Effector CD4-positive, alpha-beta T cell (primary cell): ENCODE measurements at places on chromosomes 5 and 9.

DNA sequence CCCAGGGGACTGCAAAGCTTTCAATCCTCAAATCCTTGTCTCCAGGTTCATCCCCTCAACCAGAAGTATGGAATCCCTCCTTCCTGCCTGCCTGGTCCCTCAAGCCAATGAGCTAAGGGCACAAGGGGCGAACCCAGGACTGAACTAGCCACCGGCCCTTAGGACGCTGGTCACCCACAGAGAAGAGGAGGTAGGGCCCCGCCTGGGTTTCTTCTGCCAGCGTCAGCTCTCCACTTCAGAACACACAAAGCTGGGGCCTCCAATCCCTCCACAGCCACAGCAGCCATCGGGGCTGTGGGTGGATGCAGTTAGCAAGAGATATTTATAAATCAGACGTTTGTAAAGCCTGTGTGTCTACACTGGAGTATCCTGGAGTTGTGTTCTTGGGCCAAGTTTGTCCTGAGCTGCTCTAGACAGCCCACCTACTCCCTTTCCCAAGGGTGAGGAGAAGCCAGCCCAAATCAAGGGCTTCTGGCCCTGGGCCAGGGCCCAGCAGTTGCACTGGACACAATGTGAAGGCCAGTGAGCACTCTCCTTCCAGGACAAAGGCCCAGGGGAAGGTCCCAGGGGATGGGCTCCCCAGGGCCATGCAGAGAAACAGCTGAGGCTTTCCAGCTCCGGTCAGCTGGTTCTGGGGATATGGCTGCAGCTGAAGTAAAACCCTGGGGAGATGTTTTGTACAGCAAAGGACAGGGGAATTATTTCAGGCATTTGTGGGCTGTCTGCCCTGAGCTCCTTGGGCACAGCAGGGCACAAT lies 18.9 kb downstream of the AMBP start:
- no peak for DNase-seq

DNA sequence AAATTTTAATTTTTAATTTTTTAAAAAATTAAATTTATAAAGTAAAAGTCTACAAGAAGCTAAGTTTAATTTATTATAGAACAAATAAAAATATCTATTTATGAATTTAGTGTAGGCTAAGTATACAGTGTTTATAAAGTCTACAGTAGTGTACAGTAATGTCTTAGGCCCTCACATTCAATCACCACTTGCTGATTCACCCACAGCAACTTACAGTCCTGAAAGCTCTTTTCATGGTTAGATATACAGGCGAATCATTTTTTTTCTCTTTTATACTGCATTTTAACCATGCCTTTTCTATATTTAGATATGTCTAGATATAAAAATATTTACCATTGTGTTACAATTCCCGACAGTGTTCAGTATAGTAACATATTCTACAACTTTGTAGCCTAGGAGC lies 55.9 kb downstream of the PCSK1 start:
- no peak for DNase-seq

GRCh38 chr5:15009420-15009819 lies 137.8 kb upstream of the ANKH start:
- no peak for DNase-seq

- no peak for DNase-seq
Measured at GRCh38 chr9:133758228-133758627, 20.1 kb upstream of the SARDH start.

- no peak for DNase-seq
Measured at GRCh38 chr5:176797456-176798050, 12.8 kb upstream of the UNC5A start.

DNA sequence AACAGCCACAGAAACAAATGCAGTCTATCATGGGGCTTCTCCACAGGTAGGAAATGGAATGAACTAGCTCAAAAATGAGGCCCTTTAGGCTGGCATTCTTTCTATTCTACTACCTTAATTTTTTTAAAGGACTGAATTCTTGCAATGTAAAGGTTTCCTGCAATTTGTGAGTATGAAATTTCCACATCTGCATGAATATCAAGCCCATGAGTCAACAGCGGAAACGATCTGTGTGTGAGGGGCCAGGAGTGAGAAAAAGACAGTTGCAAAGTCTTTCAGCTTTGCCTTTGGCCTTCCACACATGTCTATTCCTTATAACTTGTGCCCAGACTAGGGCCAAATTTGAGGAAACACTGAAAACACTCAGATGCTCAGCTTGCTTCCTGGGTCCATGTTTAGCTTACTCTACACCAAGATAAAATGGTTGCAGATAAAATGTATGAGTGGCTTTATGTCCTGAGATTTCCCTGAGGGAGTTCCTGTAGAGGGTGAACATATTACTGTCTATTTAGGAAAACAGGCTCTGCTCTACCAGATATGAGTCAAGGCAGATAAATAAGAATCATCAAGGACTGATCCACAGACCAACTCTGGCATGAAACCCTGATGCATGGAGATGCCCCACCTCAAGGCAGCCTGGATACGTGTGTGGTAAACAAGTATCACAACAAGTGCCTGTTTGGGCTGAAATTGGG lies 46.5 kb downstream of the RETREG1 start:
- no peak for DNase-seq

- no peak for DNase-seq
Measured at GRCh38 chr5:68661237-68661636, 432.6 kb upstream of the SLC30A5 start.

DNA sequence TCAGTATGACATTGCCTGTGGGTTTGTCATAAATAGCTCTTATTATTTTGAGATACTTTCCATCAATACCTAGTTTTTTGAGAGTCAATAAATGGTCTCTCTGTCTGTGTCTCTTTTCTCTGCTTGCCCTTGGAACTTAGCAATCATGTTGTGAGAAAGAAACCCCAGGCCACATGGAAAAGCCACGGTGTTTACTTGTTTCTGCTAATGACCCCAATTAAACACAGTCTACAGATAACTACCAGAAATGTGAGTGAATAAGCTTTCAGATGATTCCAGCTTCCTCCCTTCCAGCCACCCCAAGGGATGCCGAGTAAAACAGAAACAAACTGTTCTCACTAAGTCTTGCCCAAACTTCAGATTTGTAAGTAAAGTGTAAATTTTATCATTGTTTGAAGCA lies 584.9 kb downstream of the MAT2B start:
- no peak for DNase-seq

DNA sequence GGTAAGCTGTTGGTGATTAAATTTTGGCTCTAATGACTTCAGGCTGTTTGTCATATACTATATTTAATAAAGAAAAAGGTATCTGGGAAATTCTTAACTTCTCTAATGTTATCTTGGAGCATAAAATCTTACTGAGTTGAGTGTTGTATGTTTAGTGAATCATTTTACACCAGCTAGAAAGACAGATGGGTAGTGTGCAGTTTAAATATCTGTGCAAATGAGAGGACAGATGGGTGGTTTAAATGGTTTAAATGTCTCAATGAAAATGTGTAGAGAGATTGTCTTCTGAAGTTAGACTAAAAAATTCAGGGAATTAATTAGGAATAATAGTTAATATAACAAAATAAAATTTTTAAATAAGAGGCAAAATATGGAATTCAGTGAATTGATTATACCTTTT lies 114.5 kb downstream of the FER start:
- no peak for DNase-seq

DNA sequence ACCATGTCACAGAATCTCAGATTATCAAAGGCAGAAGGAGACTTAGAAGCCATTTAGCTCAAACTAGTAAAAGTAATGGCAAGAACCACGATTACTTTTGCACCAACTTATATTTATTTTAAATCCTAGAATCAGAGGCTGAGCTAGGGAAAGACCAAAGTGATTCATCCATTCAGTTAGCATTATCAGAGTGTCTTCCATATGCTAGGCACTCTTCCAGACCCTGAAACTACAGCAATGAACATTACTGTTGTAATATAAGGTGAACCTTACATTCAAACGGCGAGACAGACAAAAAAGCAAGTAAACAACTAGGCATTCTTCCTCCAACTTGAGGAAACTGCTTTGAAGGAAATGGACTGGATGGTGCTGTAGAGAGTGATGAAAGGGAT lies 7.9 kb downstream of the PDE6A start:
- no peak for DNase-seq

DNA sequence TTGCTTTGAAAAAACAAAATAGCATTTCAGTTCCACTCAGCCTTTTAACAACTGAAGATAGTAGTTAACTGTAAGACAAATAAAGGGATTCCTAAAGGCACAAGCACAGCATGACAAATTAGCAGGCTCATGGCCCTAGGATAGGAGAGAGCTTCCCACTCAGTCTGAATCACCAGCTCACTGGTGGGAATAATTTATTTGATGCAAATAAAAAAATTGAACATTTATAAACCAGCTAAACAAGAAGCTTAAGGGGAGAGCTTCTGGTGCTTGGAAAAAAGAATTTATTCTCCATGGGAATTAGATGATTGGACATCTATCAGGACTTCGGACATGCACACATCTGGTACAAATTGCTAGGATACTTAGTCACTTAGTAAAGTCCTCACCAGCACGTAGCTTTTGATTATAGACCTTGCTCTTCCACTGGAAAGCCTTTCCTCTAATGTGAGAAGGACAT lies 294.1 kb upstream of the TNC start:
- no peak for DNase-seq

DNA sequence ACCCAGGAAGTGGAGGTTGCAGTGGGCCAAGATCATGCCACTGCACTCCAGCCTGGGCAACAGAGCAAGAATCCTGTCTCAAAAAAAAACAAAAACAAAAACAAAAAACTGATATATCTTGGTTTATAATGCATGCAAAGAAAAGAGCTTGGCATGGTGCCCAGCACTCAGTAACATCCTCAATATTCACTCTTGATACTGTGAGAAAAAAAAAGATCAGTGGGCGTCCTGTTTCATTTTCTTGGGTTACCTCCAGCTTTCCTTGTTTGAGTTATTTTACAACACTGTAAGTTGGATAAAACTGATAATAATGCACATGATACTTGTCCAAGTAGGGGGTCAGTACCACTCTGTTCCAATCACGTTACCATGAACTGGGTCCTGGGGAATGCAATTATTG lies 7.8 kb downstream of the PHYHD1 start:
- DNase-seq, result no peak

- DNase-seq, result no peak
Measured at GRCh38 chr5:103541114-103541513, 21.5 kb downstream of the NUDT12 start.

DNA sequence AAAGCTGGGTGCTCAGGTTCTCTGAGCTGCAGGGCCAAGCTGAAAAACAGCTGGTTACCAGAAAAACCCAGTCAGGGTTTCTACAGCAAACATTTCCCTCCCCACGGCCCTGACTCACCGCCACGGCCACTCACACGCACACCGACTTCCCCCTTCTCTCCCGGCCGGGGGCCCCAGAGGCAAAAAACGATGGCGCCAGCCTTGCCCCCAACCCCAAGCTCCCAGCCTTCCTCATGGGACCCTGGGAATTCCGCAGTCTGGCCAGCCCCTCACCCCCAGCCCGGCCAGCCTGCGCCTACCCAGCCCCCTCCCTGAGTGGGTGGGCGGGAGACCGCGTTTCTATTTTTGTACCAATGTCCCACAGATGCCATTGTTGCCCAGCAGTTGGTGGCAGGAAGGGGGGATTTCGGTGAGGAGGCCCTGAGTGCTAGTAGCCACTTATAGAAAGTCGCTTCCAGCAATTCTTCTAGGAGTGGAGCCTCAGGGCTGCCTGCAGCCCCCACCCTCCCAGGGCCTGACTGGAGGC lies 18.4 kb downstream of the ENG start:
- DNase-seq, result no peak

DNA sequence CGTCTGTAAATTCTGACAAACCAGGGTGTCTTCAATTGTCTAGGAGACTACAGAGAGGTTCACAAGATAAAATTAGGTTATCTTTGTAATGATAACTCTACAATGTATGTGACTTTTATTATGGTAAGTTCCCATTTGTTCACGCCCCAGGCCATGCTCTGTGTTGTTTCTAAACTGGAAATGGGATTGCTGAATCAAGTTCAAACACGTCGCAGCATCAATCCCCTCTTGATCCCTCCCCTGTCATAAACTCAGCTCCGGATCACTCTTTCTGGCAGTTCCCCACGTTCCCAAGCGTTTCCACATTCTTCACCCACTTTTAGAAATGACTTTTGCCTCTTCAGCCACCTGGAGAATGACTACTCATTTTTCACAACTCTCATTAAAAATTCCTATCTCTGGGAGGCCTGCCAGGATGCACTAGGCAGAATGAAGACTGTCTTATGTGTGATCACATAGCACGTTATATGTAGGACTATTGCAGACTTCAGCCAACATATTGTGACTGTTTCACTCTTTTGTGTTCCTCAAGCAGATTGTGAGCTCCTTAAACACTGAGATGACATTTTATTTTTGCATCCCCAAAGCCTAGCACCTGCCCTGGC lies 1124.2 kb upstream of the WWC1 start:
- DNase-seq, result no peak

GRCh38 chr5:34045023-34045422 lies 2.0 kb upstream of the C1QTNF3 start:
- DNase-seq, result no peak

GRCh38 chr9:69755205-69755604 lies 4.6 kb downstream of the PTAR1 start:
- DNase-seq, result no peak

- no peak for DNase-seq
Measured at GRCh38 chr5:73592551-73592950, 27.0 kb downstream of the UTP15 start.

- DNase-seq, result no peak
Measured at GRCh38 chr9:22316645-22317044, 130.0 kb upstream of the DMRTA1 start.

- DNase-seq, result no peak
Measured at GRCh38 chr5:72511366-72511765, 4.2 kb upstream of the ZNF366 start.

GRCh38 chr5:136159457-136159856 lies 26.8 kb downstream of the SMAD5 start:
- DNase-seq, result no peak
